ENCODE measurements at places on chromosomes 4 and X.

DNA sequence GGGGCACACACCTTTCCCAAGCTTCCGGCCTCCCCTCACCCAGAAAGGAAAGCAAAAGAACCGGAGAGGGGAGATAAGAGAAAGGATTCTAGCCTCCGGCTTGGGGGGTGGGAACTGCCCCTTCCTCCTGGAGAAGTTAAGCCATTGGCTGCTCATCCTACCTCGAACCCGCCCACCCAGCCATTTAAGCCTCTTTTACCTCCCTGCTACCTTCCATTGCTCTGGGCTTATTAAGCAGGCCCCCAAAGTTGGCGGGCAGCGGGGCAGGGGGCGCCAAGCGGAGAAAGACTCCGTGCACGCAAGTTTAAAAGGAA, 2.3 kb downstream of the MAML3 start:
- peak; percentile 85 for DNase-seq

DNA sequence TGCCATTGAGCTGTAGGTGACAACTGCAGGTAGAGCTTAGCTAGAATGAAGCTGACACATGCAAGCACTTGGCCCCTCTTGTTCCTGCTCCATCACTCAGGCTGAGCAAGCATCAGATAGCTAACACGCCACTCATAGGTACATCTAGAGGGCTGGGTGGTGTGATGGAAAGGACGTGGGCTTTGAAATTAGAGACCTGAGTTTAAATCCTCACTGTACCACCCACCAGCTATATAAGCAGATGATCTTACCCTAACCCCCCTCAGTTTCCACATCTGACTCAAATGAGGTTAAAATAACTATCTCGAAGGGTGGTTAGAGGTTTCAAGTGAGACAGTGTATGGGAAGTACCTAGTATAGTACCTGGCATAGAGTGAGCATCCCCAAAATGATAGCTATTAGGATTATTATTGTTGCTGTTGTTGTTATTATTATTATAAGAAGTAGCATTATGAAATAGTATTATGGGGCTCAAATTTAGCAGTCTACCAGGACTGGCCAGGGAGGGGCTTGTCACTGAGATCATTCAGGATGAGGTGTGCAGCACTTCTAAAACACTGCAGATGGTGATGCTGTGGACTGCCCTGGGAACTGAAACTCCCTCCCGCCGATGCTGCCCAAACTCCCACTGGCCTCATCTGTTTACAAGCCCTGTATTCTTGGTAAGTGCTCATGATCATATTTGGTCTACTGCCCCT, 59.0 kb downstream of the REELD1 start:
- no peak for DNase-seq

DNA sequence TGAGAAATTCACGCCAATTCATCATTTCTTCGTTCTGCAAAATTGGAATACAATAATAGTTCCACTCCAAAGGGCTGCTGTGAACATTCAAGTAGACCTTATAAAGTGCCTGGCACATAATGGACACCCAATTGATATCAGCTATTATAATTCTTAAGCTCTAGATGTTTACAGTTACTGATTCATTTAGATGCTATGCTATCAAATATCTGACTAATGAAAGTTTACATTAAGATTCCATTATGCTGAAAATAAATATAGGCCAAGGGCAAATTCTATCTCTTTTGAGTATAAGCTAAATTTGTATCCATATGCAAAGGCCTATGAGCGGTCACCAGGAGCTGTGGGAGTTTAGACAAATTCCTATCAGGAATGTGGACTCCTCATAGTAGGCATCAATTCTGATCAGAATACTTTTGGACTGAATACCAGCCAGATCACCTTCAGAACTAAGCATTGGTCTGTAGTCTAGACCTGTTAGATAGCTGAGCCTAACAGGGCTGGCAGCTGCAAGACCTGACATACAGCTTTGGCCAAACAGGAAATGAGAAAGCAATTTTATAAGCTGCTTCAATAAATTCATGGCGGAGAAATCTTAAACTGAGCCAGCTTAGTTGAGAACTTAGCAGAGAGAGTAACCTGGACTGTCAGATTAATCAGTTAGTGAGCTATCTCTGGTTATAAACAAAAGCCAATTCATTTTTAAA, 384.3 kb upstream of the ACTRT1 start:
- DNase-seq = no peak

GRCh38 chrX:46268412-46268811, 276.8 kb downstream of the ZNF674 start:
- DNase-seq = no peak

DNA sequence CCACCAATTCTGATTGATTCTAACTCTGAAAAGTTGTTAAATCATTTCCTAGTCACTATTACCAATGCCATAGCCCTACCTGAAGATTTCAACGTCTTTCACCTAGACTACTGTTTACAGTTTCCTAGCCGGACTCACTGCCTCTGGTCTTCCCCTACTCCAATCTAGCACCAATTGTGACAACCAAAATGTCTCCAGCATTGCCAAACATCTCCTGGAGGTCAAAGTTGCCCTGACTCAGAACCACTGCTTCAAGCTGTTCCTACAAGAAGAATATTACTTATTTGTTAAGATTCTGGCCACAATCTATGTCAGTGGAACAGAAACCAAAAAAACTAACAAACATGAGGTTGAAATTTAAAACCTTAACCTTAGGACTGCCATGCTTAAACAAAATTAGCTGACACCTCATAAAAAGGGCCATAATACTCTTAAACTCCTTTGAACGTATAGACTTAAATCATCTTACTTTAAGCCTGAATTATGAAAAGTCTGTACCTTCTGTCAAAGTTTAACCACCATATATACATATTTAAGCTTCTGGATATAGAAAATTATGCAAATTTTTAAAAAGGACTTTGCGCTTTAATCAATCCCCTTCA, 2.1 kb downstream of the PDS5A start:
- DNase-seq = no peak

DNA sequence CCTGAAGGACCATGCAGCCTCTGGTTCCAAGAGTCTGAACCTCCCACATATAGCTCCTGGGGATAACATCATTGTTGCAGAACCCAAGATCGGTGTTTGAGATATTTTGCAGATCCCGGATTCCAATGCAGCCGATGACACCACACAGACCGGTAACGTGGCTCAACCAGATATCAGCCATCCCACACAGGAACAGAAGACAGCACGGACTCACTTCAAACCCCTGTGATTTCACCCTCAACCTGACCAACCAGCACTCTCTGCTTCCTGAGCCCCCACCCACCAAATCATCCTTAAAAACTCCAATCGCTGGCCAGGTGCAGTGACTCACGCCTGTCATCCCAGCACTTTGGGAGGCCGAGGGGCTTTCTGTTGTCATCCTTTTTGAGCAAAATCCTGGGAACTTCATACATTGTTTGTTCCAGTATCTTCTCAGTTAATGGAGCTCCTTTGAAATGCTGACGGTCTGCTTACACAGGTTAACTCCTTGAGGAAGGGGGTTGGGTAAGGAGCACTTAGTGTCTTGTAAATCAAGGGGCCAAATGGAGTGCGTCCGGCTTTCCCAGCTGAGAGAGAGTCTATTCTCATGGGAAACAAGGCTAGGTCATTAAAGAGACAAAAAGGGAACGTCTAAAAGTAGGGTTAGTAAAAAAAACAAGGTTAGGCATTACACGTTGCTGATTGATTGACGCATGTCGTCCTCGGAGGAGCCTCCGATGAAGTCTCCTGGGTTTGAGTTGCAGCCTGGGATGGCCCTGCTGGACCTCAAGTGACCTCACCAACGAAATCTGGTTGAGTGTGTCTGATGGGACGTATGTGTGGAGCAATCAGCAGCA, 230.4 kb downstream of the CRLF2 start:
- DNase-seq = no peak

- DNase-seq = peak; percentile 41
These were observed 7.6 kb downstream of the SFRP2 start for GRCh38 chr4:153781280-153781679.

- DNase-seq = no peak
These were observed 12.1 kb downstream of the HHIP start for GRCh38 chr4:144658015-144658567.

DNA sequence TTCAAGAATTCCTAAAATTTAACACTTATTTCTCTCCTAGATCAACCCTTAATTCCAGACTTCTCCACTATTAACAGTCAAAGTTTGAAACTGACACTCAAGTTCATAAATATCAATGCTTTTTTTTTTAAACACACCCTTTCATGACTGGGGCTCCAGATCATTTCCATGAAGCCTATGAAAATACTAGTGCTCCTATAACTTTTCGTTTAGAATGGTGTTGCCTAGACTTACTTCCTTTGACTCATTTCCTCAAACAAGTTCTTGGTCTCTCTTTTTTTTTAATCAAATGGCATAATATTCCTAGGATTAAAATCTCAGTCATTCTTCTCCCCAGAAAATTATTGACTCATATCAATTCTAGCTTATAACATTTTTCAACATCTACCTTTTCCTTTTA, 13.1 kb downstream of the ZMAT1 start:
- no peak for DNase-seq

DNA sequence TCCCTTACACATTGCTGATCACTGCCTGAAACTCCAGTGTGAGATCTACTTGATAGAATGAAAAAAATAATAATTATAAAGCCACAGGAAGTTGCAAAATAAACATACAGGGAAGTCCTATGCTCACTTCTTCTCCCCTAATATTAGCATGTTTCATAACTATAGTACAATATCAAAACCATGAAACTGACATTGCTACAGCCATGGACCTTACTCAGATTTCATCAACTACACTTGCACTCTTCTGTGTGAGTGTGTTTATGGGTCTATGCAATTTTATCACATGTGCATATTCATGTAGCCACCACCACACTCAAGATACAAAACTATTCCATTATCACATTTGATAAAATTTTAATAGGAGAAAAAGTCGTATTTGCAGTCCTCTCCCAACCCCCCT, 57.3 kb downstream of the SPINK2 start:
- no peak for DNase-seq

DNA sequence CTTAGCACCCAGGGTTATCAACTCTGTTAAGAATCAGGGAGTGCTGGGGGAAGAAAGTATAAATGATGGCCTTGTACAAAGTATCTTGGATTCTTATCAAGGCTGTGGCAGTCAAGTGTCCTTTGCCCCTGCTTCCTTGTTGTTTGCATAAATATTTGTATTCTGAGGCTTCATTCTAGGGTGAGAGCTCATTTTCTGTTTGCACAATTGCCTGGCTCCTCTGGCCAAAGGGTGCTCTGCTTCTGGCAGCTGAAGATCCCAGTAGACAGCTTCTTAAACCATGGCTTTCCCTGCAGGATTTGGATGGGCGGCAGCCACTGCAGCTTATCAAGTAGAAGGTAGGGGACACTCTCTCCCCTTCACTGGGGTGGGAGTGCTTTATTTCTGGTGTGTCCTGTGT, at the start of gene GBA3:
TSS of gene GBA3 (plus strand) at position 202 of the 400 bp plus-strand sequence.
- peak; percentile 51 for DNase-seq

DNA sequence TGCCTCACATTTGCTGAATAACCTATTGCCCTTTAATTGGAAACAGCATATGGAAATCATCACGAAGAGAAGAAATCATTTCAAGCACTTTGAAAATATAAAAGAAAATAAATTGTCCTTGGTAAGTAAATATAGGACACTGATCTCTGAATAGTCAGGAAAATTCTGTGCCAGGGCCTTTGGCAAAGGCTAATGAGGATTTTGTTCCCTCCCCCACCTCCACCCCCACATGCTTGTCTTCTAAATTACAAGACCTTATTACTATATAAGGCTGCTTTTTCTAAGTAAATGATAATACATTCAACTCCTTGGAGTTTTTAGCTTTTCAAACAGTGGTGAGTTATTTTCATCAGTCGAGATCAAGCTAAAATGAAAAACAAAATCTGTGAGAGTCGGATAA, 15.8 kb downstream of the SYNPO2 start:
- no peak for DNase-seq

DNA sequence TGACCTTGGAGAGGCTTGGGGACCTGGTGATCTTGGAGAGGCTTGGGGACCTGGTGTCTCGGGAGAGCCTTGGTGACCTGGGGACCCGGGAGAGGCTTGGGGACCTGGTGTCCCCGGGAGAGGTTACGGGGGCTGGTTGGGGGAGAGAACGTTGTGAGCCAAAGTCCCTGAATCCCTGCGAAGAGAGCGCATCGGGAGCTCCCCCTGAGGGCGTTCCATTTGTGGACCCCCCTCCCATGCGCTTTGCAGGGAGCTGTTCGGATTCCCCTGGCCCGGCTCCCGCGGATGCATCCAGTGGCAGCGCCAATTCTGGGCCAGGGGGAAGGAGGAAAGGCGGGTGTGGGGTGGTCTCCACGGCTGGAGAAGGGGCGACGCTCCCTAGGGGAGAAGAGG, 13.3 kb downstream of the SHOX start:
- no peak for DNase-seq

GRCh38 chr4:986428-986878, 391 bp upstream of the IDUA start:
- peak; percentile 35 for DNase-seq

DNA sequence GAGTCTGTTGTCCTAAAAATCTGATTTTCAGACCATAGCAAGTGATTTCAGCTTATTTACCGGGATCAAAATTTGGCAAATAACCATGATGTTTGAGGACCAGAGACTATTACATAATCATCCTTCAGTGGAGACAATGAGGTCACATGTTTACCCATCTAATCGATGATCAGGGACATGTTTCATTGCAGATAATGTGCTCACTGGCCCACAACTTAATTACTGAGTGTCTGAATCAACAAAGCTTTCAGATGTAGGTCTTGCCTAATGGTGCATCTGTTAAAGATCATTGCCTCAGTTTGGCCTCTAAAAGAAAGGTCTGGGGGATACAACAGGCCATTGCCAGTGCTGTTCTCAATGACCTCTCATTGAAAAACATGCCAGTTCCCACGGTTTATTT, 42.8 kb upstream of the KLHL34 start:
- no peak for DNase-seq

GRCh38 chr4:185573651-185574199, 38.4 kb upstream of the PDLIM3 start:
- no peak for DNase-seq

- DNase-seq = no peak
These were observed 60.3 kb upstream of the HSD17B10 start for GRCh38 chrX:53494436-53494835.

GRCh38 chrX:118571836-118572235, 76.2 kb downstream of the DOCK11 start:
- no peak for DNase-seq

DNA sequence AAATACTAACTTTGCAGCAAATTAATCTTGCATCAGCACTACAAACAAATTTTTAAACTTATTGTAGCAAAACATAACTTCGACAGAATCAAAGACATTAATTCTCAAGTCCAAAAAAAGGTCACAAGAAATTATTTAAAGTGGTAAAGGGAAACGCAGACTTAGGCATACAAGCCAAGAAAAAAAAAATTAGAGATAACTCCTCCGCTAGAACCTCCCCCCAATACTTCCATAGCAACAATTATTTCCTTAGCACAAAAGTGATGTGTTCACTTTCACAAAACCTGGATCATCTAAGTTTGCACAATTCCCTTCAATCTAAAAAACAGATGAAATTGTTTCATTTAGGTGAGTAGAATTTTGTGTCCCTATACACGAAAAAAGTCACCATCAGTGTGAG, 1.1 kb downstream of the LRBA start:
- DNase-seq = no peak

GRCh38 chr4:79979785-79980437, 93.1 kb downstream of the ANTXR2 start:
- DNase-seq = no peak

GRCh38 chr4:17027495-17027894, 129.1 kb upstream of the LDB2 start:
- DNase-seq = no peak

- DNase-seq = no peak
These were observed 12.4 kb upstream of the SETD7 start for GRCh38 chr4:139568206-139568955.

- no peak for DNase-seq
These were observed 78.3 kb downstream of the AR start for GRCh38 chrX:67622053-67622585.
